ENCODE measurements at places on chromosomes 2 and 18.
A peak's percentile ranks its signal among the peaks of the same experiment; 100 is the strongest.

DNA sequence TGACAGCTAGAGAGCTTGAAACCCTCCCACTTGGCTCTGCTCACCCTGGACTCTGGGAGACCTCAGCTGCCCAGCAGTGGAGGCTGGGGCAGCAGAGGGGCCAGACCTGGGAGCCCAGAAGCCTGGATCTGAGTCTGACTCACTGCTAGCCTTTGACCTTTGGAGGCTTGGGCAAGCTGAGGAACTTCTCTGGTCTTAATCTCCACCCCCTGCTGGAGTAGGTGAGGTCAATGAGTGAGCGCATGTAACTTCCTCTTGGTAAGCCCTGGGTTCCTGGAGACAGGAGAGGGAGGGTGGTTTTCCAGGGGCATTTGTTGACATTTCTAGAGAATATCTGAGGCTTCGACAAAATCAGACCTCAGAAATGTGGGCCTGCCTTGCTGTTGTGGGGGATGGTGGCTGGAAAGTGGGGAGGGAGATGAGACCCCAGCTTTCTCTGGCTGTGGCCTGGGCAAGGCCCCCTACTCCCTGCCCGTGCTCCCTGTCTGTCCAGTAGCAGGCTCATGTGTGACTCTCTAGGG, 73.0 kb upstream of the YWHAQ start:
- peak; percentile 79 for DNase-seq

GRCh38 chr2:226327830-226328229, 471.8 kb downstream of the IRS1 start:
- no peak for DNase-seq

GRCh38 chr2:85596026-85596333, 435 bp downstream of the RNF181 start:
- DNase-seq = no peak

DNA sequence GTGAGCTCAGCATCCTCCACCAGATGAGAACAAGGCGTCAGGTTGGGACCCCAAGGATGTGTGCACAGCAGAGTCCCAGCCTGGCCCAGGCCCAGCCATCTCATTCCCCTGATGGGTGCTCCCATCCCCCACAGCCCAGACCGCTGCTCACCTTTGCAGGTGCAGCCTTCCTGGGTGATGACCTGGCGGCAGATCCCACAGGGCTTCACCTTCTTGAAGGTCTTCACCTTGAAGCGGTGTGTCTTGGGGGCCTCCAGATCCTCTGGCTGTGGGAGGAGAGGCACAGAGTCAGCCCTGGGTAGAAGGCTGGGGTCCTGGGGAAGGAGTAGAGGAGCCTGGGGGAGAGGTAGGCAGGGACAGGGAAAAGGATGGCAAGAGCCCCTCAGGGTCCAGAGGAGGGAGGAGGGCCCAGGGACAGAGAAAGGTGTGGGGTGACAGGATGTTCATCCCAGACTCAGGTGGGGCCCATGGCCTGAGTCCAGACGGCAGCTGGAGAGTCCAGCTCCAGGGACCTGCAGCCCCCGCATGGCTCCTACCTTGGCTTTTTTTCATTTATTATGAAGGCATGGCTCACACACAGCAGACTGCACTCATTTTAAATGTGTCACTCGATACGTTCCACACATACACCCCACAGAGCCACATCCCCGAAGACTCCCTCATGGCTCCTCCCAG, 11.9 kb downstream of the TNS1 start:
- DNase-seq = no peak

DNA sequence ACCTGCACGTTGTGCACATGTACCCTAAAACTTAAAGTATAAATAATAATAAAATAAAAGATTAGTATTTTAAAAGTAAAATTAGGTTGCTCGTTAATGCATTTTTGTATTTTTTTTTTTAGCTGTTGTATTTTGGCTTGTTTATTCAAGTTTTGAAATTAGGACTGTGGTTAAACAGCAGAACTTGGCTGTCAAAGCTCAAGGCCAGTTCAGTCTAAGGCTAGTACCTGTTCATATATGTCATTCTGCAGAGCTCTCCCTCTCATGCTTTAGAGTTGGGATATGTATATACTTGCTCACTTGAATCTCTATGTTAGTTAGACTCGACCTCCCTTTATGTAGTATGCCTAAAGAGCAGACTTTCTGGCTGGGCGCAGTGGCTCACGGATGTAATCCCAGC, 32.7 kb downstream of the MOB4 start:
- DNase-seq = no peak

DNA sequence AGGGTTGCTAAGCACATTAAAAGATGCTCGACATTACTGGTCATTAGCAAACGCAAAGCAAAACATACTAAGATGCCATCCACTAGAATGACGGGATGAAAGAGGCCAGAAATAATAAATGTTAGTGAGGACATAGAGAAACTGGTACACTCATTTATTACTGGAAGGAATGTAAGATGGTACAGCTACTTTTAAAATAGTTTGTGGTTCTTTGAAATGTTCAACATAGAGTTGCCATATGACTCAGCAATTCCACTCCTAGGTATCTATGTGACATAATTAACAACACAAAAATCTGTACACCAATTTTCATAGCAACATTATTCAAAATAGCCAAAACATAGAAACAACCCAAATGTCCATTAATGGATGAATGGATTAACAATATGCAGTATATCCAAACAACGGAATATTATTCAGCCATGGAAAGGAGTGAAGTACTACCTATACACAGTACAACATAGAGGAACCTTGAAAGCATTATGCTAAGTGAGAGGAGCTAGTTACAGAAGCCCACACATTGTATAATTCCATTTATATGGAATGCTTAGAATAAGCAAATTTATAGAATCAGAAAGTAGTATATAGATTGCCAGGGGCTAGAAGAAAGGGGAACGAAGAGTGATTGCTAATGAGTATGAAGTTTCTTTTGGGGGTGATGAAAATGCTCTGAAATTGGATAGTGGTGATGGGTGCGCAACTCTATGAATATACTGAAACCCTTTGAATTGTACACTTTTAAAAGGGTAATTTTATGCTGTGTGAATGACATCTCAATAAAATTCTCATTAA, 61.9 kb upstream of the IL1R1 start:
- no peak for DNase-seq

DNA sequence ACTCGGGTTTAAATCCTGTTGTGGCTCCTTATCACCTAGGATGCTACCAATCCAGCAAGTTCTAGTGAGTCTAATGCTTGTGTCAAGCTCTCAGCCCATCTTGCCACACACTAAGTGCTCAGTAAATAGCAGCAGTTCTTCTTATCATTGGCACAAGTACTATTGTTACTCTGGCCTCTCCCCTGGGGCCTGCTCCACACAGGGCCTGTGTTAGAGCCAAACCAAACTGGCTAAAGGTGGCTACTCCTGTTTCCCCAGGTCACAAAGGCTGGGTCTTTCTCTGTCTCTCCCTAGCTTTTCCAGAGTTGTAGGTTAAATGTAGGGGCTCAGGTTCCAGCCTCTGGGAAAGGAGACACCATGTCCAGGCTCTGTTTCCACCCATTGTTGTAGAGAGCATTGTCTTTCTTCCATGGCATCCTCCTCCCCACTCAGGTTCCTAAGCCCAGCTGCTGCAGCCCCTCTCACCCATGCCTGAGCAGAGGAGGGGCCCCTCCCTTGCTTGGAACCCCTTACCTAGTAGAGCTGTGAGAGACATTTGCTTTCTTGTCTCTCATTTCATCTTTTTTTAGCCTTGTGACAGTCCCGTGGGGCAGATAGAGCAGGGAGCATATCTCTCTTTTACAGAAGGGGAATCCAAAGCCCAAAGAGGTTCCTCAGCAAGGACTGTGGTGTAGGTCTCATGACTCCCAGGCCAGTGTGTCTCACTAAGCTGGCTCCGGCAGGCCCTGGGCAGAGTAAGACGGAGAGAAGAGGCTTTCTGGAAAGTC, 56.4 kb upstream of the OTOF start:
- DNase-seq = no peak

Data from HS-27A (cell line).